ENCODE measurements at places on chromosomes 7 and 10. TPM values are rescaled to one million over a fixed set of nuclear protein-coding genes. Genes with fewer than 3 reads are reported as not detected.
A peak's percentile ranks its signal among the peaks of the same experiment; 100 is the strongest.

KCNIP2 gene
- total RNA-seq: 5.1 TPM

SUN3 gene
- total RNA-seq: 0.24 TPM

TAC1 gene
- total RNA-seq: not detected

VAX1 gene
- total RNA-seq: not detected

GJD4 gene
- total RNA-seq: not detected

AKR1C3 gene
- 1,870 TPM for total RNA-seq

SEMA3E gene
- total RNA-seq: 2.1 TPM

ANKRD61 gene
- total RNA-seq: not detected

MAGI2 gene
- 1.6 TPM for total RNA-seq

DNA sequence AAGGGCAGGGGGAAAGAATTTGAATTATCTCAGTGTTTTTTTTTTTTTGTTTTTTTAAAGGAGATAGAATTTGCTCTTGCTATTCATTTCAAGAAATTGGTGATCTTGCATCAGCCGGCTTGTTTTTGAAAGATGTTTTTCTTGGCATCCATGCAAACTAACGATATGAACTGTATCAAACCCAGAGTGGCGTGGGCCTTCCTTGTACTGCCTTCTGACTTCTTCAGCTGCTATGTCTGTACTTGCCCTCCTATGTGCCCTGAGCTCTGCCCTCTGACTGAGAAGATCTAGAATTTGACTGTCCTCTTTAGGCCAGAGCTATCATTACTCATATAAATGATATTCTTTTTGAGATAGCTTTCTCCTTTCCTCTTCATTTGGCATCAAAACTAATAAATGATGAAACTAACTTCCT lies 183.1 kb downstream of the EXOC4 start:
- DNase-seq: no peak

GRCh38 chr7:7554021-7554432 lies 12.7 kb upstream of the MIOS start:
- no peak for DNase-seq

DNA sequence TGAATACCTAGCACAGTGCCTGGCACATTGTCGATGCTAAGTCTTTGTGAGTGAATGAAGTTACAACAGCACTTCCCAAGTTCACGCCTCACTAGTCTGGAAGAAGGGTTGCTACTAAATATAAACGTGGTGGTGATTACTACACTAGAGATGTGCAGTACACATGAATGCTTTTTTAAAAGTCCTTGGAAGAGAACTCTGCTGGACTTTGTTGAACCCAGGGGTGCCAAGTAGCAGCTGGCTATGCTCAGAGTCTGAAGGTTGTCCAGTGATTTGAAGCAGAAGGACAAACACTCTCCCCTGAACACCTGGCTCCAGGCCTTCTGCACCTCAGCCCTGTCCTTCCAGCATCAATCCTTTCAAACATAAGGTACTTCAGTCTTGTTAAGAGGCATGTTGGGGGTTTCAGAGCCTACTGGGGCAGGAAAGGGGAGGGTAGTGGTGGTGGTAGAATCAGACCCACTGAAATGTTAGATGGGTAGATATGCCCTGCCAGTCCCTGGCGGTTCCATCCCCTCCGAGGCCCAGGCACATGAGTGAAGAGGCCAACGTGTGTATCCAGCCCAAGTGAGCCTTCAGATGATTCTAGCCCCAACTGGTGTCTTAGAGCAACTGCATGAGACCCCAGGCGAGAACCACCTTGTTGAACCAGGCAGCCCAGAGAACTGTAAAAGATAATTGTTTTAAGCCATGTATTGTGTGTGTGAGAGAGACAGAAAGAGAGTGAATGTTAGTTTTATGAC lies 94.4 kb downstream of the TAX1BP1 start:
- no peak for DNase-seq

- no peak for DNase-seq
Observed at GRCh38 chr10:653991-654646, 35.3 kb downstream of the DIP2C start.

GRCh38 chr10:22784668-22785067 lies 70.3 kb upstream of the PIP4K2A start:
- no peak for DNase-seq

GRCh38 chr10:49349390-49349789 lies 46.5 kb downstream of the DRGX start:
- DNase-seq: no peak

GRCh38 chr10:16799621-16800020 lies 17.6 kb downstream of the RSU1 start:
- DNase-seq: no peak

DNA sequence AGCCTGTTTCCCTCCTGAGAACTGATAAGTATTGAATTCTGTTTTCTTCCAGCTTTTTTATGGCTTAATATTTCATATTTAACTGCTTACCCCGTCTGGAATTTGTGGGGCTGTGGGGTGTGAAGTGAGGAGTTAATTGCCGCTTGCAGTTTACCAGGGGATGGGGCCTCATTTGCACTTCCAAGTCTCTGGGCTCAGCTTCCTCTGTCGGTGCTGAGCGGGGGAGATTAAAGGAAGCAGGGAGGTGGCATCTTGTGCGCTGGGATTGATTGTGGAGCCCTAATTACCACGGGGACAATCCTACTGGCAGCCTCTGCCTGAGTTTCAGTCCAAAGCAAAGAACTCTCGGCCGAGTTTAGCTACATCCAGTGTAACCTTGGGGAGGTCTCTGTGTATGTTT lies 33.4 kb downstream of the ELFN1 start:
- DNase-seq: no peak

DNA sequence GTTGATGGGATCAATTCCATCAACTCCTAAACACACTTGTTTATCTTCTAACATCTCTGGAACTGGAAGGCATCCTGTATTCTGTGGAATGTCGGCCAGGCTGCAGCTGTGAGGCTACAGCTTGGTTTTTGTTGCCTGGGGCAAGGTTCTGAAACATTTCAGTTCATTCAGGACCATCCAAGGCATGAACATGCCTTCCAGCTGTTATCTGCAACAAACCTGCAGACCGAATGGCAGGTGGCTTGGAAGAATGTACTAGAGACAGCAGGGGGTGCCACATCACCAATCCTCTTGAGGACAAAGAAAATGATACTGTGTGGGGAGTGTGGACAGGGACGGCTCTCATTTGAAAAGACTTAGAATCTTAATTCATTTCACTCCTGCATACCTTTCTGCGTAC lies 12.4 kb downstream of the PAPOLB start:
- peak; percentile 17 for DNase-seq

GRCh38 chr7:120114626-120115025 lies 158.3 kb upstream of the KCND2 start:
- peak; percentile 45 for DNase-seq

- peak; percentile 56 for DNase-seq
Observed at GRCh38 chr10:84537447-84537931, 209.1 kb downstream of the CCSER2 start.

DNA sequence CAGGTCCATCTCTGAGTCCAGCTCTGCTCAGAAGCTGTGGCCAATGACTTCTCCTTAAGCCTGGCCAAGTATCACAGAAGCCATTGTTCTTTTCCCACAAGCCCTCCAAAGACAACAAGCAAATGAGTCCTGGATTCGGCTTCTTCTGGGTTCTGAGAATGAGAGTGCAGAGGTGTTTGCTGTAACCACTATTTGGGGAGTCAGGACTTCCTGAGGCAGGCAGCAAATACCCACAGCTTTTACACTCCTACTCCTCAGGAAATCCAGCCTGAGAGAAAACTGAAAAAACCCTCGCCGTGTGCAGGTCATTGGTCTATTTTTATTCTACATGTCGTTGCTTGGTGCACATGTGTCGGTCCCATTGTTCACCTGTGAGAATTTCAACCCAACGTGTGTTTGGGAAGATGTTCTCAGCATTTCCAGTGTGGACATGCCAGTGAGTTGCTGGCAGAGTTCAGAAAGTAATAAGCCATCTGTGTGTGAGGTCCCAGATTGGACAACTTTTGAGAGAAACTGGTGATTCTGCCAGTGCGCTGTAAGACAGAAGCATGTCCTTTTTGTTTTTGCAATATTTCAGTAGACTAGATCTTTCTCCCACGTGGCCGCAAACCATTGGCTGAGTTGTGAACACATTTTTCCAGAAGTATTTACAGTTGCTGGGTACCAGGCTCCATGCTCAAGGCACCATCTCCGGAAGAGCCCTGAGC lies 121.6 kb upstream of the LYZL2 start:
- no peak for DNase-seq

- no peak for DNase-seq
Observed at GRCh38 chr7:45080958-45081669, 7.7 kb downstream of the NACAD start.

DNA sequence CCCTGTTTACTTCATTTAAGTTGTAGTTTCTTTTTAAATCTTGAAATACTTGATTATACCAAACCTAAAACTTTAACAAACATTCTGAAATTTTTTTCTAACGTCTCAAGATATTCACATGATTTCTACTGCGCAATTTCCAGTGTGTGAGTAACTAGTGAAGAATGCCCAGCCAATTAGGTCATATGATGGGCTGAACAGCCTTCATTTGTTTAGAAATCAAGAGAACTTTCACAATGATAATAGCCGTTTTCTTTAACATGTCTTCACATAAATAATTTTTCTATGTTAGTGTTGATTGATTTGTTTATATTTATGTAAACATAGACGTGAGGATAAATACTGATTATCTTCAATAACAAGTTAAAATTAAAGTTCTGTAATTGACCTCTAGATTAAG lies 21.8 kb downstream of the STAM start:
- DNase-seq: no peak

- DNase-seq: no peak
Observed at GRCh38 chr10:77801474-77802161, 124.9 kb downstream of the DLG5 start.

- peak; percentile 17 for DNase-seq
Observed at GRCh38 chr7:142412551-142413193, 154.8 kb upstream of the PRSS58 start.

- no peak for DNase-seq
Observed at GRCh38 chr10:132249226-132249724, 58.5 kb downstream of the STK32C start.

- DNase-seq: no peak
Observed at GRCh38 chr7:44112997-44113763, 9.0 kb downstream of the AEBP1 start.

DNA sequence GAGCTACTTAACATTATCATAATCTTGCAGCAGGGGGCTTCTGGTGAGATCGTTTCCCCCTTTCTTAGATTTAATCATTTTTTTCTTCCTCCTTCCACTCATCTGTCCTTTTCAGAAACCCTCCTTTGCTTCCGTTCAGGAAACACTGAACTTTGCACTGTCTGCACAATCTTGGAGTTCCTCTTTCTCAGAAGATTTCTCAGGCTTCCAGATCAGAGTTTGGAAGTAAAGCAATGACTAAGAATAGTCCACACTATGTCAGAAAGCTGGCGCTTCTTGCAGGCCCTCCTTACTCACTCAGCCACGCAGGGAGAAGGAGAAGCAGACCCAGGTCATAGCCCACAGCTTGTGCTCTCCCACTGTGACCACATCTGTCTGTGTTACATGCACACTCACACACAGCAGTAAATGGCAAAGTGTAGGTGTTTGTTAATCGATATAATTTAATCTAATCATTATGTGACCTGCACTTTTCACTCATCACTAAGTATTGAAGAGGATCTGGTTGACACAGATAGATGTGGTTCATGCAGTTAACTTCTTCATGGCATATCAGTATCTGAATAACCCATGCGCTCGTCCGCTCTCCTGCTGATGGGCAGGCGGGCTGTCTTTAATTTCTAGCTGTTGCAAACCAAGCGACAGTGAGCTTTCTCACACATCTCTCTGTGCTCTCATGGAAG lies 30.2 kb downstream of the ALOX5 start:
- no peak for DNase-seq

All from PC-9 (cell line).